ENCODE measurements at places on chromosomes 3 and 15.

GRCh38 chr15:91099616-91099994 lies 452 bp upstream of the SV2B start:
- DNase-seq = no peak

DNA sequence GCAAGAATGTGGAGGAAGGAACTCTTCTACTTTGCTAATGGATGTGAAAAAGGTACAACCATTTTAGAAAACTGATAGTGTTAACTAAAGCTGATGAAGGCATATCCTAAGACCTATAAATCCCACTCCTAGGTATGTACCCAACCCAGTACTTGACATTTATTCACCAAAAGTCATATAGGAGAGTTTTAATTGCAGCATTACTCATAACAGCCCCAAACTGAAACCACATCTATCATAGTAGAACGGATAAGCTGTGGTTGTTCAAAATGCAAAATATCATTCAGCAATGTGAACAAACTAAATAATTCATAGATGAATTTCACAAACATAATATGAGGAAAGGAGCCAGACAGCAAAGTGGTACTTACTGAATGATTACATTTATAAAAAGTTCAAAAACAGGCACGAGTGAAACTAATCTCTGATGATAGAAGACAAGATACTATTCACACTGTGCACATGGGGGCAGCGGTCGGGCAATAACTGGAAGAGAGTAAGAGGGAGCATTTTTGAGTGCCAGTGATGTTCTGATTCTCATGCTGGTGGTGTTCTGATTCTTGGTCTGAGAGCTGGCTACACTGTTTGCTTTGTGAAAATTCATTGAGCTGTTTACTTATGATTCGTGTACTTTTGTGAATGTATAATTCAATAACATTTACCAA lies 34.3 kb downstream of the GOLIM4 start:
- DNase-seq = no peak

DNA sequence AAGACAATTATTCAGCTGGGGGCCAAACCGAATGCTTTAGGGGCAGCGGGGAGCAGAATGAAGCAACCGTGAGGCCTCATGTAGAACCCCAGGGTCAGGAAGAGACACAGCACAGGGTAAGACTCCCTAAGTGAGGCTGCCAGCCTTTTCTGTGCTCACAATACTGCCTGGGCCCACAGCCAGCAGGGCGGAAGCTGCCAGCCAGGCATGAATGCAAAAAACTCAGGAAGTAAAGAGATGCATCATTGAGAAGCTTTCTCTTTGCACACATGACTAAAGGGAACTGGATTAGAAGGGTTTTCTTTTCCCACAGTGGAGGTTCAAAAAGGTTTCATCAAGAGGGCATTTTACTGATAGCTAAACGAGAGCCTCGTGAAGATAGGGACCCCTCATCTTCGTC lies 33.3 kb downstream of the CA12 start:
- DNase-seq = no peak

DNA sequence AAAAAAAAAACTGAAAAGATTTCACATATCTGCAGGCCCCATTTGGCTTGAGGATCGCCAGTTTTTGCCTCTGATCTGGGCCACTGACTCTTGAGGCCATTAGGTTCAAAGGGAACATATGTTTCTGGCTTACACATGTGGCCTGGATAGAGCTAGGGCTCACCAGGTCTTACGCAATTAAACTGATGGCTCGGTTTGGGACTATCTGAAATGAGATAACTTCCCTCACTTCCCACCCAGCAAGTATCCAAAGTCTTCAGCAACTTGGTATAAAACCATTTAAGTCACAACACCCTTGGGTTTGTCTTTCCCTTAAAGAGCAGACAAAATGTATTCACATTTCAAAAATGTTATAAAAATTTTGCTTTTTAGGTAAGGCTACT lies 36.3 kb downstream of the LRIG1 start:
- no peak for DNase-seq

DNA sequence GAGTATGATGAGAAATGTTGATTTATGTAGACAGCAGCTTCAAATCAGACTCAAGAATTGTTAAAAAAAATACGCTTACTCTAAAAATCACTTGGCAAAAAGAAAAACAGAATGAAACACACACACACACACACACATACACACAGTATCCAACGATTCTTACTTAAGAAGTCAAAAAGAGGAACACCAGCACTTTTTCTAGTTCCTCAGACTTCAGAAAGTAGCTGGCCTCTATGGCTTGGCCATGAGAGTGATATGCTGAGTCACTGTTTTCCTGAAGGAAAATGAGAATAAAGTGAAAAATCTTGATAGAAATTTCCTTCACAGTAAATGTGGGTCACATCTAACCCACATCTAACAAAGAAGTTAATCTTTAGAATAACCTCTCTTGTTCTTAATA lies 22.1 kb downstream of the CNTN3 start:
- DNase-seq = no peak

DNA sequence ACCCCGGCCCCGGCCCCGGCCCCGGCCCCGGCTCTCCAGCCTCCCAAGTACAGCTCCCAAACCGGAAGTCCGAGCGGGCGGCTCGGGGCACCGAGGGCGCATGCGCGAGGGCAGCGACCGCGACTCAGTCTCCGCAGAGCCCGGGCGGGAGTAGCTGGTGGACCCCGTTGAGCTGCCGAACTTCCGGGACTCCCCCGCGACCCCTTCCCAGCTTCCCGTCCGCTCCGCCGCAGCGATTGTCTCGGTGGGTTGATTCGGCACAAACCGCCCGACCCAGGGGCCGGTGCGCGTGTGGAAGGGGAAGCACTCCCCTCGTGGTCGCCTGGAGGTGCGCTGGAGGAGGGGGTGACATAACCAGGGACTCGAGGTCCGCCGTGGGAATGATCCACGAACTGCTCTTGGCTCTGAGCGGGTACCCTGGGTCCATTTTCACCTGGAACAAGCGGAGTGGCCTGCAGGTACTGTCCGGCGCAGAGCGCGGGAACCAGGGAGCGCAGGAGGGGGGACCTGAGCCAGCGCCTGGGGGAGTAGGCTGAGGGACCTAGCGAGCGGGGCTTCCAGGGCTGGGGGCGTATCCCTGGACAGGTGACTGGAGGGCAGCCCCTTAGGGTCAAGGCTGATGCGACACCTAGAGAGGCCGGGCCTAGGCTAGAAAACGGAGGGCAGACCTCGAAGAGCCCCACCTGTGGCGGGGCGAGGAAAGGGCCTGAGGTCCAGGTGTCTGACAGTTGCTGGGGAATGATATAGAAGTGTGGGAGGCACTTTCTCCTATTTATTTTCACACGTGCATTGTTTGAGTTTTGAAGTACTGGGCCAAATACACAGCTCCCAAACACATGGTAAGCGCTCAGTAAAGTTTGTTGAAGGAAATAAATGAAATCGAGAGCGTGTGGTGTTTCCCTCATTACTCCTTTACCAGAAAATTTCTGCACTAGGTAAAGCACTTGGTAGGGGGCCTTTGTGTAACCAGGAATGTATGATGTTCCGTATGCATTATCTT lies at the start of the genes TUBGCP4 and ZSCAN29:
Gene TUBGCP4, plus strand, starts transcription at position 127 of the 1,000 bp plus-strand sequence. Its CDS starts 254 bp downstream, at position 381.
Gene ZSCAN29, minus strand, starts transcription at position 69 of the 1,000 bp plus-strand sequence. CDS start 1,130 bp downstream, outside the sequence.
- DNase-seq = peak; percentile 47

DNA sequence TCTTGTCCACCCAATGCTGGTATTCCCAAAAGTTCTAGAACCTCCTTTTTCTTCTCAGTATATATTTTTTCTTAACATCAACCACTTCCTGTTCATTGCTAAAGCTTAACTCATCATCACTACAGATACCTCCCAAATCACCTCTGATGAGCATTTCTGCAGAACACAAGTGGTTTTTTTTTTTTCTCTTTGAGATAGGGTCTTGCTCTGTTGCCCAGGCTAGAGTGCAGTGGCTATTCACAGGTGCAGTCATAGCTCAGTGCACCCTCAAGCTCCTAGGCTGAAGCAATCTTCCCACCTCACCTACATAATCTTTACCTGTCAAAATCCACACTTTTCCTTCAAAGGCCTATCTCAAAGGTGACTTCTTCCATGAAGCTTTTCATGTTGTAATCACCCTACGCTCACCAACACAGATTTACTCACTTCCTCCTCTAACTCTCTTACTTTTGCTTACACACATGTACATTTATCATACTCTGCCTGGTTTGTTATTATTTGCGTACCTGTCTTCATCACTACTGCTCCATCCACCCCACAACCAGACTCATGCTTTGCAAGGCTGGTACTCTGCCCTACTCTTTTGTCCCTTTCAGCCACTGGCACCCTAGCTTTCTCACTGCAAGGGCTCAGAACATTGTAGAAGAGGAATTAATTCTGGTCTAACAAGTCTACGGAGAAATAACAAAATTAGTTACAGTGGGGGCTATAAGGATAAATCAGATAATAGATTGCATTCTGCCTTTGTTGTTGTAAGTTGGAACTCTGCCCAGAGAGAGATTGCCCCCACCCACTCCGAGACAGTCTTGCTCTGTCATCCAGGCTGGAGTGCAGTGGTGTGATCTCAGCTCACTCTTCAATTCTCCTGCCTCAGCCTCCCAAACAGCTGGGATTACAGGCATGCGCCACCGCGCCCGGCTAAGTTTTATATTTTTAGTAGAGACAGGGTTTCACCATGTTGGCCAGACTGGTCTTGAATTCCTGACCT lies 27.5 kb downstream of the HERC1 start:
- DNase-seq = no peak

GRCh38 chr3:64270142-64270865 lies 45.0 kb upstream of the PRICKLE2 start:
- no peak for DNase-seq

DNA sequence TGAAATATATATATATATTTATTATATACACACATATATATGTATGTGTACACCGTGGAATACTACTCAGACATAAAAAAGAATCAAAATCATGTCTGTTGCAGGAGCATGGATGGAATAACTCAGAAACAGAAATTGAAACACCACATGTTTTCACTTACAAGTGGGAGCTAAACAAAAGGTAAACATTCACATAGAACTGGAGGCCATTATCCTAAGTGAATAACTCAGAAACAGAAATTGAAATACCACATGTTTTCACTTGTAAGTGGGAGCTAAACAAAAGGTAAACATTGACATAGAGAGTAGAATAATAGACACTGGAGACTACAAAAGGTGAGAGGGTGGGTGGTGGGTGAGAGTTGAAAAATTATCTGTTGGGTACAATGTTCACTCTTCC lies 171.5 kb upstream of the GOLIM4 start:
- no peak for DNase-seq

DNA sequence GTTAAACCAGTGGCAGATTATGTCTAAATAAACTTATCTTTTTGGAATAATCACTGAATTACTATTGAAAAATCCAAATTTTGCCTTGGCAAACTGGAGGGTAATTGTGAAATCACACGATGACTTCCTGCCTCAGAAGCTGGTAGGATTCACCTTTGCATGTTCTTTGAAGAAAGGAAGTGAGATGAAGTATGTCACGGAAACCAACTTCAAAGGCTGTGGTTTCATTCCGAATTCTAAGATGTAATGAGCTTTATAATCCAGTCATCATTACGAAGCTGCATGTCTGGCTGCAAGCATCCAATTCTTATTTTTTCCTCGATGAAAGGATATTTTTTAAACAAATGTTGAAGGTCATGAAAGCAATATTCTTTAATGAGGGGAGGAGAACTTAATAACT lies 15.0 kb upstream of the ZBED2 start:
- DNase-seq = no peak

- DNase-seq = no peak
These were observed 7.9 kb downstream of the TNFSF10 start for GRCh38 chr3:172515130-172515918.

- DNase-seq = no peak
These were observed 5.7 kb downstream of the ST8SIA2 start for GRCh38 chr15:92399271-92399950.

- DNase-seq = no peak
These were observed 2.1 kb downstream of the HDAC11 start for GRCh38 chr3:13482106-13482690.

- no peak for DNase-seq
These were observed 93.8 kb downstream of the SMAD6 start for GRCh38 chr15:66795851-66796250.

- DNase-seq = no peak
These were observed 18.8 kb downstream of the MYO9A start for GRCh38 chr15:72099155-72099554.

DNA sequence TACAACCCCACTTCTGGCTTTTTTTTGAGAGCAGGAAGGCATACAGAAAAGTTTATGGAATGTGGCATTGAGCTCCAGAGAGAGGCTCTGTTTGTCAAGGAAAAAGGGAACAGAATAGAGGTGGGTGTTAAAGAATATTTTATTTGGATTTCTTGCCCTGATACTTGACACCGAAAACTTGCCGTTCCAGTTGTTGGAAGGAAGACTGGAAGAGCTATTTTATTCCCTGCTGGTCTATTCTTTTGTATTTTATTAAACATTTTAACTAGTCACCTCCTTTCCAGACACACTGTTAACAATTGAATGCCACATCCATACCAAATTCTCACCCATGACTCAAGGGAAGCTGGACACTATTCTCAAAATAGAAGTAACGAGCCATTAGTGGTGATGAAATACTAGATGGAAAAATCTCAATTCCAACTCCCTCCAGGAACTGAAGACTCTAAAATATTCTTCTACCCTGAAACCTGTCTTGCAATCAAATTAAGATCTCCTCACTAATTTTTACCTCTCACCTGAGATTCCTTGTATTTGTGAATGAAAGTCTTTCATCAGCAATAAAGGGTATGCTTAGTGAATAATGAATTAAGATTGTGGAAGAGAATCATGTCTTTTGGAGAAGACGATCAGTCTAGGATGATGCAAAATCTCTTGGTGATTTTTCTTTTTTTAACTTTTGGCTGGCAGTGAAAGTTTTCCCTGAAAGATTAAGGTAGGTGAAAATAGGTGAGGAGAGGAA lies 28.5 kb downstream of the GREM1 start:
- no peak for DNase-seq

DNA sequence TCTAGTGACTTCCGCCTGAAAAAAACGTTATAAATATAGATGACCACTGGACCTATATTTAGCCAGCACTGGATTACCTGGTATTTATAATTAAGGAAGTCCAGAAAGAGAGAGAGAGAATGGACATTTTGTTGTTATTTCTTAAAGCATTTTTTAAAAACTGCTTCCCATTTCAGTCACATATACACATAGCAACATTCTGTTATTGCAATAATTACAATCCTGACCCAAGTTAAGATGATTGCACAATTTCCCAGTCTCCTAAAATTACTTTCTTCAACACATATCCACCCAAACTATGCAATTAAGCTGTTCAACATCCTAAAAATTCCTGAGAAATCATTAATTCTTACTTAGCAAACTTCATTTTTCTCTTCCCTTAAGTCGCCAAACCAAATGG lies 37.7 kb downstream of the PCSK6 start:
- no peak for DNase-seq

- no peak for DNase-seq
These were observed 72.8 kb upstream of the ICE2 start for GRCh38 chr15:60551781-60552161.

GRCh38 chr3:119427669-119428068 lies 35.7 kb downstream of the TMEM39A start:
- no peak for DNase-seq

GRCh38 chr3:64932666-64933342 lies 245.0 kb upstream of the ADAMTS9 start:
- DNase-seq = no peak

- no peak for DNase-seq
These were observed 54.1 kb upstream of the TMEM158 start for GRCh38 chr3:45280232-45280631.

- no peak for DNase-seq
These were observed 35.2 kb downstream of the PARP15 start for GRCh38 chr3:122612696-122613095.
